ENCODE measurements at places on chromosomes 12 and 14. TPM values are rescaled to one million over a fixed set of nuclear protein-coding genes. Genes with fewer than 3 reads are reported as not detected.

SYNDIG1L gene
- total RNA-seq, result not detected

KRT80 gene
- total RNA-seq, result 7.2 TPM

BLTP3B gene
- 39.0 TPM for total RNA-seq

CCDC197 gene
- total RNA-seq, result not detected

CPSF2 gene
- total RNA-seq, result 78.1 TPM

TCL1A gene
- not detected for total RNA-seq

HOXC9 gene
- total RNA-seq, result 0.22 TPM

CD27 gene
- total RNA-seq, result not detected
